ENCODE measurements at places on chromosomes 16 and 17.

DNA sequence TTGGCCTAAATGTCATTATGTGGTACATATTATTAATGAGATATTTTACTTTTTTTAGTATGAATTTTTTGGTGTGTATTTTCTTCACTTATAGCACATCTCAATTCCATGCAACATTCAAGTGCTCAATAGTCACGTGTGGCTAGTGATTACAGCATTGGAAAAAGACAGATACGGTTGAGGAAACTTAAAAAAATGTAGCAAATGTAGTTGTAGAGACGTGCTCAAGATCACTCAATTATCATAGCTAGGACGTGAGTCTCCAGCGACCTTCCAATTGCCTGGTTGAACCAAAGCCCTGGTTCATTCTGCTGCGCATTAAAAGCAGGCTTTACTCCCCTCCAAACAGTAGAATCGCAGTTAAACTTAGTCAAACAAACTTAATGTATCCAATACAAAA lies 1.2 kb upstream of the LIG3 start:
- no peak for DNase-seq

DNA sequence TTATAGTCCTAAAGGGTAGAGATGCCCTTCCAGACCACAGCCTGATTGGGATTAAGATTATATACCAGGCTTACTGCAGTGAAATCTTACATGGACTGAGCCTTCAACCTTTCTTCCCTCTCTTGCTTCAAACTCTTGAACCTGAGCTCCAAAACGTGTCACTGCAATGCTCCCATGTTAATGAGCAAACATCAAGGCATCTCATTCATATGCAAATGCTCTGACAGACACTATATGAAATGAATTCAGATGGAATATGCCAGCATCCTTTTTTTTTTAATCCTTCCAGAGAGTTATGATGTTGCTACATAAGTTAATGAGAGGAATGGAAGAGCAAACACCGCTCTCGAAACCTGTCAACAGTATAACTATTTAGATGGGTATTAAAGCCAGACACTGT lies 611.9 kb upstream of the CDH11 start:
- DNase-seq = no peak

DNA sequence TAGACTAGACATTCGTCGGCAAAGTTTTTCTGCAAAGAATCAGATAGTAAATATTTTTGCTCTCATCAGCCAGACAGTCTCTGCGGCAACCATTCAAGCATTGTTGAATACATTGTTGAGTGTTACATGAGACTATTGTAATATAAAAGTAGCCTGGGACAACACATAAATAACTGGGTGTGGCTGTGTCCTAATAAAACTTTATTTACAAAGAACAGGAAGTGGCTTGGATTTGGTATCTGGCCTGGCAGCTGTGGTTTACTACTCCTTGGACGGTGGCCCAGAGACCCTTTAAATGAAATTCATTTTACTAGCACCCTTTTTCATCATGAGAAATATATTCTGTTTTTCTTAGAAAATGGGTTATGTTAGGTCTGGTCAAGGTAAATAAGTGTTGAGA lies 297.2 kb downstream of the WWOX start:
- DNase-seq = no peak

GRCh38 chr17:1011760-1012735 lies 15.1 kb downstream of the TIMM22 start:
- no peak for DNase-seq

DNA sequence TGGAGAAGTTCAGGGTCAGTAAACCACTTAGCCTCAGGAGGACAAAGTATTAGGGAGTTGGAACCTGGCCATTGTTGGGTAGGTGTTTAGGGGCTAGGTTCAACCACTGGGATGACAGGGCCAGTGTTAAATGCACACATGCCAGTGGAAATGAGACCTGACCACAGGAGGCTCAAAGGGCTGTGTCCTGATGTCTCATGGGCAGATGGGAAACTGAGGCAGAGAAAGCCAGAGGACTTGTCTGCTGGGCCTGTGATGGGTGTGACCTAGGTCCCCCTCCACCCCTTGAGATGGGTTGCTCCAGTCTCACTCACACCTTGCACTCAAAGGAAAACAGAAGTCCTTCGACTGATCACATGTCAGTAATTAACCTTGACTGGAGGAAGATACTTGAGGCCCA lies 16.0 kb downstream of the CPNE2 start:
- DNase-seq = no peak

GRCh38 chr16:82783933-82784572 lies 157.3 kb downstream of the CDH13 start:
- DNase-seq = no peak

DNA sequence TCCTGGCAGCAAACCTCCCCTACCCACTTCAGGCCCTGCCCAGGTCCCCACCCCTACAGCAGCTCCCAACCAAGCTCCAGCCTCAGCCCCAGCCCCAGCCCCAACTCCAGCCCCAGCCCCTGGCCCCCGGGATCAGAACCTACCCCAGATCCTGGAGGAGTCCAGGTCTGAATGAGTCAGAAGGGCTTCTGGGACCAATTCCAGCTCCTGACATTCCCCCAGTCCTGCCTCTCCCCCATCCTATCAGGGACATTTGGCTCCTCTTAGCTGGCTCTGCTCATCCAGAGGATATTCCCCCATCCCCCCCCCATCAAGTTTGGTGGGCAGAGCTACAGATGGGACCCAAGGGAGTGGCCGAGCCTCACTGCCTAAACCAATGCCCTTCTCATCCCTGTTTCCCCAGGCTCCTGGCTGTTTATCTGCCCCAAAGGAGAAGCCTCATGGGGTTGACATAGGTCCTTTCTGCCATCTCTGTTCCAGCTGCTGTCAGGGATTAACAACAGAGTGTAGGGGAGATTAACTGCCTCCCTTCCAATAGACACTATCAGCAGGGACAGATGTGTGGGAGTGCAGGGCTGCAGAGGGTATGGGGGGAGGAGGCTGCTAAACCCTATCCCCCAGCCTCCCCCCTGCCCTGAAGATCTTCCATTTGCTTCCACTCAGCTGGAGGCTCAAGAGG lies 16.5 kb downstream of the CNTNAP1 start:
- DNase-seq = no peak

- DNase-seq = no peak
Observed at GRCh38 chr16:75256696-75257343, 5.4 kb upstream of the BCAR1 start.

- DNase-seq = no peak
Observed at GRCh38 chr17:81518785-81519283, 6.2 kb upstream of the ACTG1 start.

DNA sequence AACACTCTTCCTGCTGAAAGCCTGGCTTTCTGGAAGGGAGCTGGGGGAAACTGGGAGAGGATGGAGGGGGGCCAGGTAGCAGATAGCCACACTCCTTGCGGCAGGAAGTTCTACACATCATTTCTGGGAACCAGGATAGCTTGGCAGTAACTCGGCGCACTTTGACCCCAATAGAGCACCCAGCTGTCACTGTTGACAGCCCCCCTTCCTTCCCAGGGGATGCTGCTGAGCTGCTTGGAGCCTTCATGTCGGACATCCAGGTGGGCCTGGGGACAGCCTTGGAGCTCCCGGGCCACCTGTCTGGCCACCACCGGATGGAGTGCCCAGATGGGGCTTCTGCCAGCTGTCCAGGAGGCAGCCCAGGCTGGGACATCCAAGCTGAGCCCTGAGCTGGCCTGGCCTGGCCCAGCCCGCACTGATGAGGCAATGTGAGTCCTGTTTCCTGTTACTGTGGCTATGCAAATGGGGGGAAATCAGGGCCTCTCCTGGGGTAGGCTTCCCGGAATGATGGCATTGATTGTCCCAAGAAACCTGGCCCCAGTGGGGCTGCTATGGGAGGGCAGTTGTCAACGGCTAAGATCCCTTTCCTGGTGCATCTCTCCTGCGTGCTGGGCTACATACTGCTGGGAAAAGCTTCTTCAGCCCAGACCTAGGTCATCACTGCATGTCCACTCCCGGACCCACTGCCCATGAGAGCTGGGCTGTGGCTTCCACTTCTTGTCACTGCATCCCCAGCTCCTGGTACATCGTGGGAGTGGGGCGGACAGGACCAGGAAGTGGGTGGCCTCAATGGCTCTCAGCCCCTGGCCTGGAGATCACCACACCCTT lies 50.0 kb downstream of the SOCS1 start:
- no peak for DNase-seq

DNA sequence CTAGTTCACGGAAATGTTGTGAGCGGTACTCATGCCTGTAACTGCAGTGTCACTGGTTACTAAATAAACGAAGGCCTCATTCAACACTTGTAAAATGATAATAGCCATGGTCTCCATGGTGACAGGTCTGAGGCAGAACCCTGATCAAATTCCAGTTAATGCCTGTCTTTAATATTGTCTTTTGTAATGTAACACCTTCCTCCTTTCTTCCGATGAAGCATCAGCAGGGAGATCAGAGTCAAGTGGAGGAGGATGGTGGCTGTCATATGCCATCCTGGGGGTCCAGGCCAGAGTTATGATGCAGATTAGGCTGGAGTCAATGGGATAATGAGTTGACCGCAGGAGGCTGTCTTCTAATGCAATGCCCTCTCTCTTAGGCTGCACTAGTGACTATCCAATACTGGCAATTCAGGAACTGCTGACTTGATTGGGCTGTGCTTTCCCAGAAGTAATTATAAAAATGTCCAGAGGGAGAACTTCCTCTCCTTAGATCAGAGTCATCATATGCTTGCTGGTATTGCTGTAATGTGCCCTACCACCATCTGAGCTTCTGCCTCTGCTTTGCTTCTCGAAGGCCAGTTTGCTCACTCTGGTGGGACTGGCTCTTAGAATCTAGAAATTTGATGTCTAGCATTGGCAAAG lies 419.1 kb downstream of the CA10 start:
- no peak for DNase-seq

GRCh38 chr17:56822725-56823124 lies 11.0 kb downstream of the C17orf67 start:
- DNase-seq = no peak

GRCh38 chr16:84898447-84898846 lies 78.7 kb downstream of the CRISPLD2 start:
- no peak for DNase-seq

All from HCT116 (cell line).